Stimulated activated naive CD4-positive, alpha-beta T cell (primary cell): ENCODE measurements at places on chromosomes 2 and 18.

GRCh38 chr2:199458009-199458805 is 468 bp upstream of the SATB2 start:
- DNase-seq = no peak

GRCh38 chr2:69742322-69742952 is 503 bp downstream of the ANXA4 start:
- DNase-seq = no peak

DNA sequence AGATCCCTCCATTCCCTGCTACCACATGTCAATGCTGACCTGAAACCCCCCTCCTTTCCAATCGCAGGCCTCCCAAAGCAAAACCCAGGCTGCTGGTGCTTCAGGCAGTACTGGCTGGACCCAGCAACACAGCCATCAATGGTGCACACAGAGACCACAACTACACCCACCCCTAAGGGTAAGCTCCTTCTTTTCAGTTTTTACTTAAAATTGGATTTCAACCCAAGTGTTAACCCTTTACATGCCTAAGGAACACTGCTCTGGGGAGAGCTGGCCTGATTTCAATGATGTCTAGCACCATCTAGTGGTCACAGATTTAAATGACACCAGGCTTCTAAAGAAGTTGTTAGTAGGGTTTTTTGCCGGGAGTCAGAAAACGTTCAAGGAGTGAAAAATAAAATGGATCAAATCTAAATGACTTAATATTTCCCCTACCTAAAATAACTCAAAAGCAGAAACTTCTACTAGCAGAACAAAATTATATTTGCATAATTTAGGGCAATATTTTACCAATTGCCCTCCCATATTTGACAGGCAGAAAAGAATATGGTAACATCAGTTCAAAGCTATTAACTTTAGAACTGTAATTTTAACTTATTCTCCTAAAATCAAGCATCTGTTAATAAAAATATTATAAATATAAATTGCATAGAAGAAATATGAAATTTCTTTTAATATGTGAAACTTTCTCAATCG is 24.6 kb downstream of the FECH start:
- DNase-seq = peak; percentile 41

DNA sequence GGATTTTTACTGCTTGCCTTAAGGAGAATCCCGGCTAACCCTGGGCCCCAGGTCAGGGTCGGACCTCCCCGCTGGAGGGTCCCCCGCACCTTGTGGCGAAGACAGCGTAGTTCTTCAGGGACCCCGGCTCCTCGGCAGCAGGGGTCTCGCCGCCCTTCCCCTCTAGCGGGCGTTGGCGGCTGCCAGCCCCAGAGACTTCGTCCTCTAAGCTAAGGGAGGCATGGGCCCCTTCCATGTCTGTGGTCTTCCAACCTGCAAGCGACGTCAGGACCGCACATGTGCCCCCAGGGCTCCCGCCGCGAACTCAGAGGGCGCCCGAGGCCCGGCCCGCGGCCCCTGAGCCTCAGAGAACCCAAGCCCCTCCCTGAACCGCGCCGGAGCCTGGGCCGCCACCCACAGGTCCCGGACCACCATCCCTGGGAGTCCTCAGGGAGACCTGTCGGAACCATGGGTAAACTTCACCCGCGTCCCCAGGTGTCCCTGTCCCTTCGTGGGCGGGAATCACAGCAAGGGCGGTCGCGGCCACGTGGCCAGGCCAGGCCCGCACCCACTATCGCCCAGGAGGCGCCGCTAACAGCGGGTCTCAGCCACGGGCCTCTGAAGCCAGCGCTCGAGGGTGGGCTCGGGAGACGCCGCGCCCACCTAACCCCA is 562 bp downstream of the ANKMY1 start:
- DNase-seq = no peak

DNA sequence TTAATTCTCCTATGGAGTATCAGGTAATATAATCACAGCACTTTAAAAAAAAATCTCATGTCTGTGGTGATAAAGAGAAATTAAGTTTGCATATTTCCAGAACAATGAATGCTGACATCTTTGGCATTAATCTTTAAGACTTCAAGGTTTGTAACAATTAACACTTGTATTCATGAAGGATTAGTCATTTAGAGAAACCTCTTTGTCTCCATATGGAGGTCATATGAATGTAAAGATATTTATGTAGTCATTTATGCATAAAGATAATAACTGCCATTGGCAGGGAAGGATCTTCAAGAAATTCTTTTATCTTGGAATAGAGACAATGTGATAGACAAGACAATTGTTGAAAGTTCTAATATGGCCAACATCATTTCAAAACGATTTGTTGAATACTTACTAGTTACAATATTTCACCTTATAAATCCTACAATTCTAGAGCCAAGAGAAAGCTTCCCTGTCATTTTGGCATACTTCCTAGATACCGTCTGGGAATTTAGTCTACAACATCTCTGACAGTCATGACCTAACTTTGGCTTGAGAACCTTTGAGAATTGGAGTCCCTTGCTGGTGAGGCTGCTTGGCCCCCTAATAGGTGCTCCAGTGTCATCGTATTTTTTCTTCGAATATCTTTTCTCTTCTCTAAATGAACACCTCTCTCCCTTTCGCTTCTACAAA is 33.6 kb downstream of the RASGRP3 start:
- DNase-seq = no peak

- DNase-seq = no peak
These were observed 15.7 kb downstream of the MSH6 start for GRCh38 chr2:47798631-47799030.

GRCh38 chr2:16813593-16813992 is 148.0 kb upstream of the CYRIA start:
- no peak for DNase-seq

GRCh38 chr2:114550895-114551793 is 108.7 kb downstream of the DPP10 start:
- no peak for DNase-seq

GRCh38 chr2:59935005-59935404 is 618.4 kb downstream of the BCL11A start:
- no peak for DNase-seq

DNA sequence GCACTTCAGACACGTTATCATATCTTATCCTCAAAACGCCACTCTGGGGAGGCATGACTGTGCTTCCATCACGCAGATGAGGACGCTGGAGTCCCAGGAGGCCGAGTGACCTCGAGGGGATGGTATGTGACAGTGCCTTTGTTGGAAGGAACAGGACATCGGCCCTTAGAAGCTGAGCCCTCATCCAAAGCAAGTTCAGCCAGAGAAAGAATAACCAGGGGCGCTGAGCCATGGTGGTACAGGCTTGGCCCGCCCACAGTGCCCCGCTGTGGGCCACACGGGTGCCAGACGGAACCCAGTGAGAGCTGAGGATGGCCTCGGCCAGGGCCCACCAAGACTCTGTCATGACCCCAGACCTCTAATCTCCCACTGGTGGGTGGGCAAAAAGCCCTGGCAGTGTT is 31.3 kb downstream of the HS1BP3 start:
- DNase-seq = no peak

GRCh38 chr2:66082581-66082980 is 352.3 kb upstream of the MEIS1 start:
- no peak for DNase-seq

DNA sequence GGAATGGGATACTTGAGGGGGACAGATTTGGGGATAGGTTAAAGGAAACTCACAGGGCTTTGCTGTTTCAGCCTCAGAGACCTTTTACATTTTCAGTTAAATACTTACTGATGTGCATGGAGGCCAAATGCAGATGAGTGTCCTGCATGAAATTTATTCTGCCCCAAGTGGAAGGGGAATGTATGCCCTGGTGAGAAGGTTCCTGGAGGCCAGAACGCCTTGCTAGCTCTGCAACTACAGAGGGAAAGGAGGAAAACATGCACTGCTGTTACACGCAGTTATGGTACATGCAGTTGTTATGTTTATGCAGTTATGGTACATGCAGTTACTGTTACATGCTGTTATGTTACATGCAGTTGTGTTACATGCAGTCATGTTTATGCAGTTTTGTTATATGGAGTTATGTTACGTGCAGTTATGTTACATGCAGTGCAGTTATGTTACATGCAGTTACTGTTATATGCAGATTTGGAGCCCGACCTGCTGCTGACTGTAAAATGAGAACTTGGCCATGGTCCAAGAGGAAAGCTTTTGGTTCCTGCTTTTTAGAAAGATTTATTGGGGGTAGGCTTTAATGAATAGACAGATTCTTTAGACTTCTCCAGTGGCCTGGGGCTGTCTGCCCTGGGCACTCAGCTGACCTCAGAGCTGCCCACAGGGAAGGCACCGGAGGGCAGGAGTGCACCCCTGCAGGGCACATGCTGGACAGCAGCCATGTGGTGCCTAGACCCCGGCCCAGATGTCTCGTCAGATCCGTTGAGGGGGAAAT is 84.1 kb downstream of the LDLRAD4 start:
- no peak for DNase-seq

GRCh38 chr2:236351966-236352525 is 87.8 kb upstream of the ASB18 start:
- DNase-seq = no peak

DNA sequence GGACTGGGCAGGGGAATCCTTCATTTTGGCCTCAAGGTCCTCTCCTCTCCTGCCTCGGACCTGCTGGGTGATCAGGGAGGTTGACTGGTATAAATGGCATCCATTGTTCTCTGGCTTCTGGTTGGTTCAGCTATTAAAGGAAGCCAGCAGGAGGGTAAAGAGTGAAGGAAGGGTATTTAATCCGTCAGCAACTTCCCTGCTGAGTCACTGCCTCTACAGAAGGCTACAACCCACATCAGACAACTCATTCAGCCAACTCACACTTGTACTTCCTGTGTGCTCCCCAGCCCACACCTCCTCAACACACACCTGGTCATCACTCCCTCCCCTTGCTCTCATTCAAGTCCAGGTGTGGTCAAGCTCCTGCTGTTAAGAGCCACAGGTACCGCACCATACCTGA is 68.3 kb upstream of the MRPS9 start:
- DNase-seq = no peak

DNA sequence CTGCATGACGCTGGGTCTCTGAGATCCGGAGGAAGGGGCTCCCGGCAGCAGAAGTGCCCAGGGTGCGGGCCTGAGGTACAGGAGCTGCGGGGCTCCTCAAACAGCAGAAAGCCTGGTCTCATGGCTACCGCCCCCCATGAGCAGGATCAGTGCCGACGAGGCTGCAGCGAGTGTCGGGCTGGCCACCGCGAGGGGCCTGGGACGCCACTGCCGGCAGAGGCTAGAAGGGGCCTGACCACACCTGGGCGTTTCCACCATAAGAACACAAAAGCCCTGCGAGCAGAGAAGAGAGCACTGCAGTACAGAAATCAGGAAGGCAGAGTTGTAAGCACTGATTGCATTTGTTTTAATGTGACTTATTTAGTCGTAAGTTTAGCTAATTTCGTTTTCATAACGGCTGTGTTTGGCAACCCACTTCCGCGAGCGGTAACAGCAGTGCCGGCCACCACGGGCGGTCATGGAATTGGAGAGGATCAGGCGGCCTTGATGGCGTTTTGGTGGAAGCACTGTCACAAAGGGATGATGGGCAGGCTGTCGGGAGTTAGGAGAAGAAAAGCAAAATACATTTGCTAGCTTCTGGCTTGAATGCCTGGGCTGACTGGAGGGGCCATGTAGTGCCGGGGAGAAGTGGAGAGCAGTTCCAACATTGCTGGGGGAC is 117.4 kb downstream of the HDAC4 start:
- DNase-seq = no peak

DNA sequence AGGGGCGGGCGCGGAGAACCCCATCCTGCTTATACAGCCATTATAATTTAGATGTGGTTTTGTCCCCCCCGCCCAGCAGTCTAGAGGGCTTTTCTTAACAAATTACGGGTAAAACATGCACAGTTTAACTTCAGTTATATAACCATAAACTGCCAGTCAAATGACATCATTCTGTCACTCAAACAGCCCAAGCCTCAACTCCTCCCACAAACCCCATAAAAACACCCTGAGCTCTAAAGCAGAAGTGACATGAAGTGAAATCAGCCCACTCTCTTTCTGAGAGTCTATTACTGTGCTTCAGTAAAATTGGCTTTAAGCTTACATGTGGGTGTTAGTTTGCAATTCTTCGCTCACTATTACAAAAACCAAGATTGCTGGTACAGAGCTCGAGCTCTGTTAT is 705.1 kb upstream of the GCFC2 start:
- DNase-seq = no peak

DNA sequence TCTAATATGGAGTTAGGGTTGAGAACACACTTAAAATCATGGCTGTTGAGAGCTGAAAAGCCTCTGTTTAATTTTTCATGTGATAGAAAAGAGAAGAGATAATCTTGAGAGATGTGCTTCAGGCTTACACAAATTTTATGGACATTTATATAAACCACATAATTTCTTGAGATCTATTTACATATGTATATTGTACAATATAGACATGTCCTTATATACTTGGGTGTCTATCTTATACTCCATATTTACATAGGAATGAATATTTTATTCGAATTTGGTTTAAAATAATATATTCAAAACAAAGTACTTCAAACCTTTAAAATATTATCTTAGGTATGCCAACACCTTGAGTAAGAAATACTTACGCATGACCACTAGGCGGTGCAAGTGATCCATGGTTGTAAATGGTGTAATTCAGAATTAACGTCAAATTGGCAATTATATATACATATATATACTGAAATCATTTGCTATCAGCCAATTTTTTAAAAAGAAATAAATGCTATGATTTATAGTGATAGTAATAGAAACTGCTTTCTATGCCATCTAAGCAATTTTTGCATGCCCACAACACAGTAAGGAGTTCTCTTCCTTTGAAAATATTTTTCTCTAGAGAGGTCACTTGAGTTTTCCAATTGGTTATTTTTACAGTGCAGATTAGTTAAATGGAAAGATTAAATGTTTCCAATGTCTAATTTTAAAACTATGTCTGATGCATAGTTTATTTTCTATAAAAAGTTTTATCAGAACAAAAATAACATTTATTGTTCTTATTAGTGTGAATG is 37.6 kb upstream of the SPAG16 start:
- peak; percentile 40 for DNase-seq

- no peak for DNase-seq
These were observed 4.8 kb downstream of the PSMD14 start for GRCh38 chr2:161312996-161313395.

GRCh38 chr2:177268187-177268871 is 3.8 kb upstream of the NFE2L2 start:
- no peak for DNase-seq

DNA sequence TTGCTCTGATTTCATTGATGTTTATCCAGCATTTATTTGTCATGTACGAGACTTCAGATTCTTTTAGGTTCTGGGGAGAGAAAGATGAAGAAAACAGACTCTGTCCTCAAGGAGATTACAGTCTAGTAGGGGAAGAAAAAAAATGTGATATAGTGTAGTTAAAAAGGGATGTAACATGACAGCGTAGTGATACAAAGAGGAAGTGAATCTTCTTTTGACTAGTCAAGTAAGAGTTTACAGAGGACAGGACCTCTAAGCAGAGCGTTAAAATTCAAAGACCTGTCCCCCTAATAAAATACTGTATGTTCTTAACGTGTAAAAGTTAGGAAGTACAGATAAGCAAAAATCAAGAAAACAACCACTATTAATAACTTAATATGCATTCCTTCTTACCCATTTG is 47.7 kb downstream of the NCOA1 start:
- no peak for DNase-seq

DNA sequence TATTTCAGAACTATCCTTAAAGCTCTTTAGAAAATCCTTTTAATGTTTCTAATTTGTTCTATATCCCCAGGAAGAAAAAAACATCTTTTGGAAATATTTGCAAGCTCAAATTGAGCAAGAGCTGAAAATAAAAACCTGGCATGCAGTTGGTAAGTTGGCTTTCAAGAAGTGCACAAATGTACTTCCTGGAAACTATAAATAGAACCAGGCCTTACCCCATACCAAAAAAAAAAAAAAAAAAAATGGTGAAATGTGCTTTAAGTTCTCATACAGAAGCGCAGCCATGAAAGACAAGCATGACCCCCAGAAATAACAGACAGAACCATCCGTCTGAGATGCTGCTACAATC is 178.5 kb downstream of the HDAC4 start:
- DNase-seq = no peak
